ENCODE measurements at places on chromosomes 2 and 18. TPM values are rescaled to one million over a fixed set of nuclear protein-coding genes. Genes with fewer than 3 reads are reported as not detected.

COBLL1 gene
- 37.1 TPM for total RNA-seq

DNA sequence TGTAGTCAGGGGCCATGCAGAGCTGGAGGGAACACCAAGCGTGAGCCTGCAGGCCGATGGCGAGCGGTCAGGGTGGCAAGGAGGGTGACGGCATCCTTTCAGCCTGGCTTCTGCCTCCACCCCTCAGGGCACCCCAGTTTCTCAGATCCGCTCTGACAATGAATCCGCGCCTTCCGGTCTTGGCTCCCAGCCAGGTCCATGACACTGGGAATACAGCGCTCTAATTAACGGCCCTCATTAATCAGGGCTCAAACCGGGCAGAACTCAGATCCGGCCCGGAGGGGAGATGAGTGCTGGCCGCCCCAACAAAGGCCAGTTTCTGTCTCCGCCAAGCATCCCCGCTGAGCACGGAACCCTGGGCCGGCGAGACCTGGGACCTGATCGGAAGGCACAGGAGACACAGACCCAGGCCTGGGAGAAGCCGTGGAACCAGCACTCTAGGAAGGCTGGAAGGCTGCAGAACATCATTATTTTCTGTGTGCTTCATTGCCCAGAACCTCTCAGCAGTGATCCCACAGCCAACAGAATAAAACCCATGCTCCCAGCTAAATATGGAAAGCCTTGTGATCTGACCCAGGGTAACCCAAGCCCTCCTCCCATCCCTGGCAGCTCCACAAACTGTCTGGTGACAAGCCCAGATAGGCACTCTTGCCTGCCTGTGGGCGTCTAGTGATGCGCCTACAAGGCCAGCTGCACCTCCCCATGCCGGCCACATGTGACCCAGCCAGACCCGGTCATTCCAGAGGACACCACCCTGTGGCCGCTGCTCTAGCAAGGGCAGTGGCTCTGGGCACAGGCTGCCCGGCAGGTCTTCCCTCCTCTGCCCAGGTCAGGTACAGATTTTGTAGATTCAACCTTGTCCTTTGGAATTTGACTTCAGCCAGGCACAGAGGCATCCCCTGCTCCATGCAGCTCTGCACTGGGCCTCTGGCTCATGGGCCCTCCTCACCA, 438.7 kb upstream of the MYT1L start:
- DNase-seq = no peak

DNA sequence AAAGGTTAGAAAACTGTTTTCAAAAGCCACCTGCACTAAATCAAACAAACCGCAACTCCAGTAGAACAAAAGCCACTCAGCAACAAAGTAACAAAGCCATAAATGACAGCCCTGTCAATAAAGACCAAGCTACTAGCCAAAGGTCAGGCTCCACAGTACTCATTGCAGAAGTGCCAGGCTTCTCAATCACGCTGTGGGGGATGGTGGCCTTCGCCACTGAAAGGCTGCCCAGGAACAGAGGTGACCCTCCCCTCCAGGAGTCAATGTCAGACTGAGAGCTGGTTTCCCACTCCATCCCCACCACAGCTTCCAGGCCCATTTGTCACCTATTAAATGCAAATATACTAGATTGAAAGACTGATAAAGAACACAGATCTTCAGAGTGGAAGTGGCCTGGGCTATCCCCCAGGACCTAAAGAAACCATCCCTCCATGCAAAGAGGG, 5.9 kb downstream of the ATP8B1 start:
- no peak for DNase-seq

G6PC2 gene
- total RNA-seq = not detected

GKN1 gene
- total RNA-seq = not detected

GRCh38 chr2:133888107-133888506, 319.8 kb upstream of the NCKAP5 start:
- DNase-seq = no peak

- peak; percentile 55 for DNase-seq
Measured at GRCh38 chr2:33412920-33413319, 63.5 kb upstream of the RASGRP3 start.

DNA sequence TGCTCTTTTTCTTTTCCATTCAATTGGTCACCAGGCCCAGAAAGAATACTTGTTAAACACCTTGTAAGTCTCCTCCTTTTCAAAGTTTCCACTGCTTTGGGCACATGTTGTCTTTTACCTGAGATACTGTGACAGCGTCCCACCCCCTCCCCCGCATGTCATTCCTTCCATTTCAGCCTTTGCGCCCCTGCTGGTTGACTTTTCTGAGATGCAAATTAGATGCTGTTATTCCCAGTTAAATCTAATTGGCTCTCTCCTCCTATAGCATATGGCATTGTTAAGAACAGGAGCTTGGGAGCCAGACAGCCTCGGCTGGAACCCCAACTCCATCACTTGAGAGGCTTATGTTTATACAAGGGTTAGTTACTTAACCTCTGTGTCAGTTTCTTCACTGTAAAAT, 80.3 kb upstream of the GAREM1 start:
- DNase-seq = no peak

- no peak for DNase-seq
Measured at GRCh38 chr2:127455566-127456493, 37.6 kb downstream of the PROC start.

GRCh38 chr2:44247924-44248323, 27.4 kb upstream of the SLC3A1 start:
- DNase-seq = no peak

DNA sequence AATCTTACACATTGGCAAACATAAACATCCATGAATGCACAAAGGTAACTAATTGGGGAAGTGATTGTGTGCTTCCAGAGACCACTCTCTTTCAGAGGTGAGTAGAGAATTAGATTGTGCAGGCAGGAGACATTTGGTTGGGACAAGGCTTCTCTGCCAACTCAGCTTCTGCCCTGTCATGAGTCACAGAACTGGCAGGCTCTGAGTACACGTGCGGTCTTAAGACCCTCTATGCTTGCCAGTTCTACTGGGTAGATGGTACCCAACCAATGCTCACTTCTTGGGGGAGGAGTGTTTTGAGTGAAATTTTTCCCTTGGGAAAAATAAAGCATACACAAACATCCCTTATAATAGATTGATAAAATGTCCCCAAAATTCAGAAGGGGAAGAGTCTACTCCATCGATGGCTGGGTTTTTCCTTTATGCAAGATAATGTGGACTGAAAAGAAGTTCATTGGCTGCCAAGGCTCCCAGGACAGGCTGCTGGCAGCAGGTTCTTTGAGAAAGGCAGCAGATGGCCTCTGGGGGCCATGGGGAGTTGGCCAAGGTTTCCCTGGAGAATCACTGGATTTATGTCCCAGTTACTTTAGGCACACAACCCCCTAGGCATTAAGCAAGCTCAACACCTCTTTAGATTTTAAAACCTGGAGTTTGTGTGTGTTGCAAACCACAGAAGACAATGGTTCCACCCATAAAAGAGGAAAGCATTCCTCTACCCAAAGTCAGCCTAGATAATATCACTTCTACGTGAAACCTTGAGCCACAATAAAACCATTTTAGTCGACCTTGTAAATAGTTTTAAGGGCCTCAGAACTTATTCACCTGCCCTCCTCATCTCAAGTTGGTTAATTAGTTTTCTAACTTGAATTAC, 417.0 kb downstream of the TXNL1 start:
- no peak for DNase-seq
